ENCODE measurements at places on chromosomes 4 and X. TPM values are rescaled to one million over a fixed set of nuclear protein-coding genes. Genes with fewer than 3 reads are reported as not detected.

HPSE gene
- total RNA-seq: 19.2 TPM

CTAG2 gene
- total RNA-seq: not detected

GCNA gene
- total RNA-seq: 0.64 TPM

SSX2 gene
- not detected for total RNA-seq

SERTM2 gene
- 0.05 TPM for total RNA-seq

ASB9 gene
- total RNA-seq: 2.7 TPM

ZAR1 gene
- 0.23 TPM for total RNA-seq

MAGEA2 gene
- total RNA-seq: not detected

ANXA10 gene
- total RNA-seq: 0.63 TPM

TNIP3 gene
- total RNA-seq: 8.8 TPM

CXCL3 gene
- total RNA-seq: 12.4 TPM

FAM9C gene
- not detected for total RNA-seq

C4orf36 gene
- total RNA-seq: 1.7 TPM
